ENCODE measurements at places on chromosomes 1 and 21.

- no peak for DNase-seq
Observed at GRCh38 chr21:34252751-34253150, 111.1 kb upstream of the KCNE2 start.

DNA sequence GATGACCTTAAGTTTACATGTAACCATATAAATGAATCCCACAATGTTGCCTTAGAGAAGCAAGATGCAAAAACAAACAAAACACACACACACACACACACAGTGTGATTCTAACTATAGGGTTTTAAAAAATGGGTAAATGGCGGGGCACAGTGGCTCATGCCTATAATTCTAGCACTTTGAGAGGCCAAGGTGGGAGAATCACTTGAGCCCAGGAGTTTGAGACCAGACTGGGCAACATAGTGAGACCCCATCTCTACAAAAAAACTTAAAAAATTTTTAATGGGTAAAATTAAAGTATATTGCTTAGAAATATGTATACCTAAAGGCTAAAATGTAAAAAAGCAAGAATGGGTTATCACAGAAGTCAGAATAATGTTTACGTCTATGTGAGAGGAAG lies 15.8 kb downstream of the KMO start:
- no peak for DNase-seq

GRCh38 chr1:110243574-110243973 lies 33.5 kb downstream of the KCNC4 start:
- DNase-seq: no peak

GRCh38 chr21:45387506-45387905 lies 17.5 kb upstream of the COL18A1 start:
- no peak for DNase-seq

GRCh38 chr1:233598891-233599541 lies 14.9 kb upstream of the KCNK1 start:
- no peak for DNase-seq

DNA sequence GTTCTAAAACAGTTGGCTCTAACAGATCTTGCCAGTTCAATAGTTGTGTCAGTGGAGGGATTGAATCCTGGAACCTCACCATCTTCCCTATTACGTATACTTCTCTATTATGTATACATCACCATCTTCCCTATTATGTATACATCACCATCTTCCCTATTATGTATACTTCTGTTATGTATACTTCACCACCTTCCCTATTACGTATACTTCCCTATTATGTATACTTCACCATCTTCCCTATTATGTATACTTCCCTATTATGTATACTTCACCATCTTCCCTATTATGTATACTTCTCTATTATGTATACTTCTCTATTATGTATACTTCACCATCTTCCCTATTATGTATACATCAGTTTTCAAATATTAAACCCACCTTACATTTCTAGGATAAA lies 34.4 kb upstream of the HP1BP3 start:
- DNase-seq: no peak

DNA sequence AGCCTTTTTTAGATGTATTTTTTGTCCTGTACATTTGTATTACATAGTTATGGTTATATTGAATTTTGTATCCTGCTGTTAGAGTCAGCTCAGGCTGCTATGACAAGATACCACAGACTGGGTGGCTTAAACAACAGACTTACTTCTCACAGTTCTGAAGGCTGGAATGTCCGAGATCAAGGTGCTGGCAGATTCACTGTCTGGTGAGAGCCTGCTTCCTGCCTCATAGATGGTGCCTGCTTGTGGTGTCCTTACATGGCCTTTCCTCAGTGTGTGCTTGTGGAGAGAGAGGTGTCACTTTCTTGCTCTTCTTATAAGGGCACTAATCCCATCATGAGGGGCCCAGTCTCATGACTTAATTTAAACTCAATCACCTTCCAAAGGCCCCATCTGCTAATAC lies 23.1 kb upstream of the MYSM1 start:
- no peak for DNase-seq

DNA sequence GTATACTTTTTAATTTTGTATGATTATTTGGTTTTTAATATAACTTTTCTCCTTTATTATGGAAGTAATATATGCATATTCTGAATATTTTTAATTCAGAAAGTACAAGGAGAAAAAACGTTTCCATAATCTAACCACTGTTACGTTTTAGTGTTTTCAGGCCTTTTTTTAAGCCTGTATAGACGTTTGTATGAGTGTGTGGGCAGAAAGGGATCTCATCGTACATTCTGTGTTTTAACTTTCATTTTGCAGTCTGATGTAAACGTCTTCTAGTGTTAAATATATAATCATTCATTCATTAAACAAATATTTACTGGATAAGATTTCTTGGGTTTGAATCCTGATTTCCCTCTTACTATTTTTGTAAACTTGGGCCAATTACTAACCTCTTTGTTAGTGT lies 38.0 kb upstream of the PLEKHO1 start:
- DNase-seq: no peak

DNA sequence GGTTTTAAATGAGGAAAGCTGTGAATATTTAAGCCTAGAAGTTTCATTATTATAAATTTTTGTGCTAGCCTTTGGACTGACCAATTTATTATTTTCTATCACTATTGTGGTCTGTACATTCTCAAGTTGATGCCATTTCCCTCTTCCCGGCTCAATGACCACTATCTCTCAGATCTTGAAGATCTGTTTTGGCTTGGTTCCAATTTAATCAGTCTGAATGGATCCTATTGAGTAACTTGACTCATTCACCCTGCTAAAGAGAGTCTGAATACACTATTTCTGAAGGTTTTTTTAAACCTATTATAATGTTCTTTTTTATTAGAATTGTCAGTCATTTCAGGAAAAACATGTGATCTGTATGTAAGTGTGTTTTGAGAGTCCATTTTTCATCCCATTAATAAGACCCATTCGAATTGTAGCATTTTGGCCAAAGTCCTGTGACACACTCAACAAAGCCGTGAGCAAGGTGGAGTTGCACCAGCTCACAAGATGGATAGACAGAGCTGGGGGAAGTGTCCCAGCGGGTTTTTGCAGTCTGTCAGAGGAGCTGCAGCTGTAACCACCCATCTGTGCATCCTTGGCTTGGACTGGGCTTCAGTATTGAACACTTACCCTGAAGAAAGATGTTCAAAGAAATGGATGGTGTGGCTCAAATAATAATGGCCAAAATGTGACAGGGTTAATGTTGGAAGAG lies 145.6 kb downstream of the NFIA start:
- no peak for DNase-seq

DNA sequence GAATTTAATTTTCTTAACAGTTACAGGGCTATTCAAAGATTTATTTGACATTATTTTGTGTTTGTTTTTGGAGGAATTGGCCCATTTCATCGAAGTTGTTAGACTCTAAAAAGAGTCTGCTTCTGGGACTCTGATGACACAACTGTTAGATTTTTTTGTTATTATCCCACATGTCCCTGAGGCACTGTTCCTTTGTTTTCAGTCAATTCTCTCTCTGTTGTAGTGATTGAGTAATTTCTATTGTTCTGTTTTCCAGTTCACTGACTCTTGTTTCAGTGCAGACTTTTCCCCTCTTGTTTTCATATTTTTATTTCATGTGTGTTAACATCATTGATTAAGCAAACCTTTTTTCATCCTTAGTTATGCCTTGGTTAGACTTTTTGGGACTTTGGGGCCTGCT lies 325.0 kb downstream of the ZNF326 start:
- DNase-seq: no peak

DNA sequence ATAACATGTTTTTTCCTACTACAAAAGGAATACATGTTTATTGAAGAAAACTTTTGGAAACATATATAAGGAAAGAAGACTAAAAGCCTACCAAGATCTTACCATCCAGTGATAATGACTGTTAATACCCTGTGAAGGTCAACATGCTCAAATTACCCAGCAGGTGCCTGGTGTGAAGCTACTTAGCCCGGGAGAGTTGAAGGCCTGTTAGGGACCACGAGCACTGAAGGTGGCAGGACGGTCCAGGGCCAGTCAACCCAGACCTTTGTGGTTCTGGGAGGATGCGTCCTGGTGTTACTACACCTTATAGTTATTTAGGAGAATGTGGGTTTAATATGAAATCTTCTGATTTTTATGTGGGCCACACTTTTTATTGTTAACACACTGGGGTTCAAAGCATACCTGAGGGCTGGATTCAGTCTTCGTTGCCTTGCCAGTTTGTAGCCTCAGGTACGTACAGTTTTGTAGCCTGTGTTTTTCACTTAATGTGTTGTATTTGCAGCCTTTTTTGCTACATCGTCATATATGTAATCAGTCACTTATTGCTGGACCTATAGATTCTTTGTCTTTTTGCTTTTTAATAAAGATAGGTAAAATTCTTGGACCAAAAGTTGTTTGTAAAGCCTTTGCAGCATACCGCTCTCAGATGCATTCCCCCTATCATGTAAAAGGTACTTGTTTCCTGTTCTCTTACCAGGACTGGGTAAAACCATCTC lies 9.8 kb downstream of the ITSN1 start:
- DNase-seq: no peak

DNA sequence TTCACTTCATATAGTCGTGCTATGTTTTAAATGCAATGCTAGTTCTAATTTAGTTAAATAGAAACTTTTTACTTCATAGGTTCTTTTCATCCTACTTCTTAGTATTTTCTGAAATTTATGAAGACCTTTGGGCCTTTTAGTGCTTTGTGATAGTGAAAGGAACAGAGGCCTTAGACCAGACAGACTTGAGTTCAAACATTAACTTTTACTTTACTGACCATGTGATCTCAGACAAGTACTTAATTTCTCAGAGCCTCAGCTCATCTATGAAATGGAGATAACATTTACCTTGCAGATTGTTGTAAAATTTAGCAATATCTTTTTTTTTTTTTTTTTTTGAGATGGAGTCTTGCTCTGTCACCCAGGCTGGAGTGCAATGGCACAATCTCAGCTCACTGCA lies 57.5 kb downstream of the AK5 start:
- no peak for DNase-seq

DNA sequence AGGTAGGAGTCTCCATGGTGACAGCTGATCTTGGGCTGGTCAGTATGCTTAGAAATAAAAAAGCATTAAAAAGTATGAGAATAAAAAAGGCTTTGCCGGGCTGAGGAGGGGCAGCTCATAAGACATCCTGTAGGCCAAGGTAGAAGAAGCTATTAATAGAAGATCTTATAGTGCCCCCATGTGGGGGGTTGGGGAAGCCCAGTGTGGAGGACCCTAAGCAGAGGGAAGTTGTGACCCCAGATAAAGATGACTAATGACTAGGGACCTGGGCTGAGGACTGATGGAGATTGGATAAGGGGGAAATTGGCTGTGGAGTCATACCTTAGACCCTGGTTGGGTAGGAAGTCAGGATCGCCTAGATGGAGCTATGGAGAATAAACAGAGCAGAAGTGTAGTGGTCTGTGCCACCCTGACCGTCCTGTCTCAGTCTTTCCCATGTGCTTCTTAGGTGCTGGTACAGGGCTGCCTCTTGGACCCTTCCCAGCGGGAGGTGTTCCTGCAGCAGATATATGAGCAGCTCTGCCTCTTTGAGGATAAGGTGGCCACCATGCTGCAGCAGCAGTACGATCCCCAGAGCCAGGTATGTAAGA lies 25.0 kb downstream of the SZT2 start:
- DNase-seq: peak; percentile 18
